ENCODE measurements at places on chromosomes 1 and 21.

DNA sequence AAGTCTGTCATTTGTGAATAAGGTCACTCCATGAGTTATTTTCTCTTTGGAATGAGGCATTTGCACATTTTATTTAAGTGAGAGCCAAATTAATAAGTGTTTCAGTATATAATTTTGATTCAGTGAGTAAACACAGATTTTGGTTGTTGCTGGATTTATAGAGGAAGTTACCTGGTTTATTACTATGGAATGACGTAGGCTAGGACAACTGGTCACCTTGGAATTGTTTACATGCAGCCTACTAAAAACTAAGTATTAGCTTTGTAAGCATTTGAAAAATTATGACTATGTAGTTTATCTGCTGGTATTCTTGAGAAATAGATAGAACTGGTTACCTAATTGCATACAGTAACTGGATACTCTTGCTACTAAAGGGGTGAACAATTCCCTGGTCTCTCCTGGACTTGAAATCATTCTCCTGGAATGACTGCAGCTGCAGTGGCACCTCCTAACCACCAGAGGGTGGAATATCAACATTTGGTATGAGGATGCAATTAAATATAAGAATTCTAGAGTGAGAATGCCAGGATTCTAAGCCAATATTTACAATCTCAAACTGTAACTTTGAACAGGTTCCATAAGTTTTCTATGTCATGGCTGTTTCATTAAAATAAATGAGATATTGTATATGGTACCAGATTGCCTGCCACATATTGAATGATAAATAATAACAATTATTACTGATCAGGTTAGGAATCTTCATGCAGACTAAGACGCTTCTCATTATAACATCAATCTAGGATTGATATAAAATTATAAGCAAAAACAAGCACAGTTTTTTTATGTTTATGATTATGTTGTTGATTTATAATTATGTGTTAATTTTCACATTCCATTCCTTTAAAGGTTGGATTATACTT, 3.5 kb upstream of the KRTAP27-1 start:
- DNase-seq = peak; percentile 45

DNA sequence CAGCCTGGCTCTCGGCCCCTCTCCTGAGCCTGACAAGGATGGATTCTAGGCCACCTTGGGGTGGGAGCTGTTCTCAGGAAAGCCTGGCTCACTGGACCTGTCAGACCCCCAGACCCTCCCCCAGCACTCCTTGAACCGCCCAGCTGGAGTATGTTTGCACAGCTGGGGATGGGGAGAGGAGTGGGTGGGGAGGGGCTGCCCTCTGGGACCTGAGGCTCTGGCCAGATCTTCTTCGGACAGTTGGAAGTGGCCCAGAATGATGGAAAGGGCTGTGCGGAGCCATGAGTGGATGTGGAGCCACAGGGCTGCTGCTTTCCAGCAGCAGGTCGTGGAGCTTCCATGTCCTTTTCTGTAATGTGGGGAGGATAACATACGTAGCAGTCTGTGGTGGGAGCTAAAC, 43.0 kb upstream of the TRABD2B start:
- DNase-seq = no peak

DNA sequence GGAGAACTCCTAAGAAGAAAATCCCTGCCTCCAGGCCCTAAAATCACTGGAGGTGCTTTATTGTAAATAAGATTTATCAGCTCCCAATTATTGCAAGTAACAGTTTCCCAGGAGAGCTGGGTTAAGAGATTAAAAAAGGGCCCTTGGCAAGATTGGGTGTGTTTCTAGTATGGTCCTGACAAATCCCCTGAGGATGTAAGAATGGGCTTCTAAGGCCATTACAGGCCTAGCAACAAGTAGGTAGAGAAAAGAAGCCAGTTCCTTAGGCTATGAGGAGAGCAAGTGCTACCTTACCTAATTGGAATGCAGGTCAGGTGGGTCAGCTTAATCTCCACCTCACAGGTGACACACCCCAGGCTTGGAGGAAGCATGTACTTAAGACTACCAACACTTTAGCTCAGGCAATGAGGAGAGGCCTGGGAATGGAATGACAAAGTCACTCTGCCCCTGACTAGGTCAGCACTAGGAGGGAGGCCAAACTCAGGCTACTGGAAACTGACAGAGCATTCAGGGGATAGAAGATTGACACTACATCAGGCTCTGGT, 6.8 kb upstream of the OTUD7B start:
- DNase-seq = peak; percentile 63

DNA sequence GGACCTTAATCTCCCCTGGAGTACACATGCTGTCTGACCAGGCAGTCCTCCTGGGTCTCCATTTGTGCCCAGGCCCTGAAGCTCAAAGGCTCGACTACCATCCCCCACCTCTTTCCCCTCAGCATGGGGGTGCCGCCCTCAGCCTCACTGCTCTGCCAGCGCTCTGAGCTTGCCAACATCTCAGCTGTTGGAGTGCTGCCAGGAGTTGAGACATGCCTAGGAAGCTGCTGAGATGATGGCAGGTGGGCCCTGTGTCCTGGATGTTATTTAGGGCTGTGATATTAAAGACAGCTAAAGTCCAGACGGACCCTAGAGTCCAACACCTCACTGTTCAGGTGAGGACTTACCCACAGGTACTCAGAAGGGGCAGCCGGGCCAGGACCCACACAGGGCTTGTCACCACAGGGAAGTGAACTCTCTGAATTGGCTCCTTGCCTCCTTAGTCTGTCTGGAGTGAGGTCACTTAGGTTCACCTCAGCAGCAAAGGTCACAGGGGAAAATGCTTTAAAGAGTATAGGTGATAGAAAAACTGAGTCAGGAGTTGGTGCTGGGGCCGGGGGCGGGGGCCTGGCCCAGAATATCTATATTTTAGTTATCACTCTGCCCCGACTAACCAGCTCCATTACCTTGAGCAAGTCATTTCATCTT, 19.7 kb upstream of the KCNC4 start:
- no peak for DNase-seq

- DNase-seq = no peak
These were observed 4.4 kb downstream of the TMEM200B start for GRCh38 chr1:29119121-29119929.

GRCh38 chr21:45078877-45079281, 4.5 kb downstream of the ADARB1 start:
- DNase-seq = peak; percentile 89

DNA sequence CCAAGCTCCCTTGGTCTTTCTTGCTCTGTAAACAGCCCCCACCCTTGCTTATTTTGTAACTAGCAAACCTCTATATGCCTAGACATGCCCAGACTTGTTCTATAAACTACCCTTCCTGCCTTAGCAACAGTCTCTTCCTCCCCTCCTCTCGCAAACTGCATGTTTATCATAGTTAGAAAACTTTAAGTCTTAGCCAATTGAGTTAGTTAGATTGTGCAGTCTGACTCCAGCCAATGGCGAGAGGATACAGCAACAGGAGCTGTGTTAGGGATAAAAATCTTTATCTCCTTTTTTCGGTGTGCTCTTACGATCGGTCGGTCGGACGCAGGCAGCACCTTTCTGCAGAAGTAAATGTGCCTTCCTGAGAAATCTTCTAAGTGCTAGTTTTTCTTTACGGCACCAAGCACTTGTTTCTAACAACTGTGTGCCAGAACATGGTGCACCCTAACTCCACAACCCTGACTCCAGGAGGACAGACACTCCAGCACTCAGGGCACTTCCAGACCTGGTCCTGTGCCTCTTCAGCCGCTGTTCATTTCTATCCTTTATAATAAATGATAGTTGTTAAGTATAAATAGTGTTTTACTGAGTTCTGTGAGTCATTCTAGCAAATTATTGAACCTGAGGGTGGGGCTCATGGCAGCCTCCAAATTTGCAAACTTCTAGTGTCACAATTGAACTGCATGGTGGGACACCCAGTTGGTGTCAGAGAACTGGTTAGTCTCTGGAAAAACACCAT, 25.7 kb upstream of the GNG4 start:
- DNase-seq = peak; percentile 8

- no peak for DNase-seq
These were observed 88.5 kb downstream of the NPHP4 start for GRCh38 chr1:5903680-5904079.

DNA sequence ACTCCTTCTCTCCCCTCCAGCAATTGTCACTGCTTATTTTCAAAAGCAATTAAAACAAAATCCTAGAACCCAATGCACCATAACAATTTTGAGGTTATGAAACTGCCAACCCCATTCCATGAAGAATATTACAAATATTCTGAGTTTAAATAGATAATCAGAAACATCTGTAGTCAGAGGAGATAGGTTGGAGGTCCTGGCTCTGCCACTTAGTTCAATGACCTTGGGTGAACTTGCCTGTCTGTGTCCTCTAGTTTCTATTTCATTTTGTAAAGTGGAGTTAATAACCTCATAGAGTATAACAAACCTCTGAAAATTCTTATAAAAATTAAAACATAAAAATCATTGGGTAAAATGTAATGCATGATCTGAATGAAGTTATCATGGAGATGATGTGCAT, 164.6 kb downstream of the KCTD3 start:
- DNase-seq = no peak

GRCh38 chr1:23554127-23554480, 5.2 kb downstream of the ID3 start:
- DNase-seq = no peak

DNA sequence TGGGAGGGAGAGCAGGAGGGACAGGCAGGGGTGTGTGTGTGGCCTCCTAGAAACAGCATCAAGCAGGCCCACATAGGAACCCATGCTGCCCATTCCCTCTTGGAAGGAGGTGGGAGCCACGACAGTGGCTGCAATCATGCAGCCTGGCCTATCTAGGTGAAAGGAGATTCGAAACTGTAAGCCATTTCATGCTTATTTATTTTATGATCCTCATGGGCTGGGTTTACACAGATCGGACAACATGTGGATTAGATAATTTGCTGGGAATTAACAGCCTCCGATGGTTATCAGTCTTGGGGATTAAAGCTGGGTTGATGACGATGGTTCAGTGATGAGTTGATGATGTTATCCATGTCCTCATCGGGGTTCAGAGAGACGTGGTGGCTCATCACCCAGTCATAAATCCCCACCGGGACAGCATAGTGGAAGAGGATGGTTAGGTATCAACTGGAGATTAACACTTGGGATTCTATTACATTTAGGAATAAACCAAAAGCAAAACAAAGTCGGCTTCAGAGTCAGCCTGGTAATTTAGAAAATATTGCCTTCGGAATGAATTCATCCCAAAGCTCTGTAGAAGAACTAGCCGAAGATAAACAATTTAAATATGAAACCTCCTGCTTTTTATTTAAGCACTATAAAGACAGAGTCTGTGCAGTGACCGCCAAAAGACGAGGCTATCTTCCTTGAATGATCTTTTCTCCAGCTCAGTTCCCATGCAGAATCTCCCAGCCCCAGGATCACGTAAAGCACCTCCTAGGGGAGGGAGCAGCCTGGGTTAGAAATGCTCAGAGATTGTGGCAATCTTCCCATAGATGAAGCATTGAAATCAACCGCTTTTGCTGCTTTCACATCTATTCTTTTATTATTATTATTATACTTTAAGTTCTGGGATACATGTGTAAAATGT, 252.8 kb downstream of the FOXD2 start:
- DNase-seq = no peak

DNA sequence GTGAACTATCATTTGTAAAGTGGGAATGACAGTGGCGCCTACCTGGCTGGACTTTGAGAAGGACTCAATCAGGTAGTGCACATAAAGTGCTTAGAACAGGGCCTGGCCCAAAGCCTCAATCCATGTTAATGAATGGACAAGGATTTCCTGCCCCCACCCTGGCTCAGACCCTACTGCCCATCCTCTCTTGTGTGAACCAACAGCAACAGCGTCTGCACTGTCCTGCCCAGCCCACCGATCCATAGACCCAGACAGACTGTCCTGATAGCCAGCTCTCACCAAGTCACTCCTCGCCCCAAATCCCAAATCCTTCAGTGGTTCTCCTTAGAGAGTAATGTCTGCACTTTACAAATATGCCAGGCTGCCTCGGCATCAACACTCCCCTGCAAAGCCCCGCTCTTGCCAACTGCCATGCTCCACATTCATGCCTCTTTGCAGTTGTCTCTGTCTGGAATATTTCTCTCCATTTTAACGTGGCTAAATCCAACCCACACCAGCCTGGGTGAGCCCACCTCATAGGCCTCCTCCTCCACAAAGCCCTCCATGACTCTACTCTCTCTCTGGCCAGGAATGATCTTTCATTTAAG, 157.6 kb upstream of the EDN2 start:
- no peak for DNase-seq

DNA sequence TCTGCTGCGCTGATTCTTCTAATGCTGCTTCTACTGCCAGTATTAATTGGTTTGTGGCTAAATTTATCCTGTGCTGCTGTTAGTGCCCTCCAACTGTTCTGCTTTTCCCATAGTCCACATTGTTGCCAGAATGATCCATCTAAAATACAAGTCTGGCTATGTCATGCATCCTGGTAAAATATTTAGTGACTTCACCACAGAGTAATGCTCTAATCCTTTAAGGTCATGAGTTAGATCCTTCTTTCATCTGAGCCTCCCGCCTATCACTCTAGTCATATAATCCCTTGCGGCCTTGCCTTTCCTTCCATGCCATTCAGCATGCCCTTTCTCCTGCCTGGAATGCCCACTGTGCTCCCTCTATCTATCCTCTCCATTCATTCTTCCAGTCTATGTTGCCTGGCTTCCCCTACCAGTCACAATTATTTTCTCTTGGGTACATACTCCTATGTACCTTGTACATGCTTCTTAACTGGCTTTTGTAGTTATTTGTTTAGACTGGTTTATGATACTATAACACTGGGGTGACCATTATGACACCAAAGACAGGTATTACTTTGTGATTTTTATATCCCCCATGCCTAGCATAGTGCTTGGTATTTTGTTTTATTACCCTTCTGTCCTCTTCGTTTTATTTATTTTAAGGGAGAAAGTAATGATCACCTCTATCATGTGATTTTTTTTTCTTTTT, 144.0 kb downstream of the MAGI3 start:
- peak; percentile 20 for DNase-seq

- DNase-seq = no peak
These were observed 90.6 kb upstream of the SIM2 start for GRCh38 chr21:36608041-36608896.

DNA sequence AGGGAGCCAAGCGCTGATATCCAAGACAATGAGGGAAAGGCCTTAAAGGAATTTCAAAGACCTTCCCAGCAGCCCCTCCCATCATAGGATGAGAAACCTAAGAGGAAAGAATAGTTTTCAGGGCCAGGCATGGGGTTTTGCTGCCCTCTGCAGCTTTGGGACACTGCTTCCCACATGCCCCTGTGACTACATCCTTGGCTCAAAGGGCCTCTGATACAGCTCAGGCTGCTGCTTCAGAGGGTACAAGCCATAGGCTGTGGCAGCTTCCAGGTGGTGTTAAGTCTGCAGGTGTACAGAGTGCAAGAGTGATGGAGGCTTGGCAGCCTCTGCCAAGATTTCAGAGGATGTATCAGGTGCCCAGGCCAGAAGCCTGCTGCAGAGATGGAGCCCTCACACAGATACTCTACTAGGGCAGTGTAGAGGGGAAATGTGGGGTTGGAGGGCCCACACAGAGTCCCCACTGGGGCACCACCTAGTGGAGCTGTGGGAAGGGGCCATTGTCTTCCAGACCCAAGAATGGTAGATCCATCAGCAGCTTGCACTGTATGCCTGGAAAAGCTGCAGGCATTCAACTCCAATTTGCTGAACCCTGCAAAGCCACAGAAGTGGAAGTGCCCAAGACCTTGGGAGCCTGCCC, 125.8 kb downstream of the SLC45A1 start:
- no peak for DNase-seq
